ENCODE measurements at places on chromosomes 16 and 17.

GRCh38 chr17:410543-411401, 58.2 kb upstream of the RPH3AL start:
- no peak for DNase-seq

DNA sequence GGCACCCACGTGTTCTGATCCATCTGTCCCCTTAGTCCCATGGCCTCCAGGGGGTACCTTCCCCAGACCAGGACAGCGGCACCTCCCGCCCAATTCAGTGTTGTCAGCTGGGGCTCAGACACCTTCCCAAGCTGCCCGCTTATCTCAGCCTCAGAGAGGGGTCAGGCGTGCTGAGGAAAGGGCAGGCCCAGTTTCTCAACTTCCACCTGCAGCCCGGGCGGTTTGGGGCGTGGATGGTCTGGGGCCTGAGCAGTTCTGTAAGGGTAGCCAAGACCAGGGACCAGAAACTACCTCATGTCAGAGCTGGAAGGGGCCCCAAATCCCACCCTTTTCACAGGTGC, 5.1 kb downstream of the PLCD3 start:
- DNase-seq: no peak

DNA sequence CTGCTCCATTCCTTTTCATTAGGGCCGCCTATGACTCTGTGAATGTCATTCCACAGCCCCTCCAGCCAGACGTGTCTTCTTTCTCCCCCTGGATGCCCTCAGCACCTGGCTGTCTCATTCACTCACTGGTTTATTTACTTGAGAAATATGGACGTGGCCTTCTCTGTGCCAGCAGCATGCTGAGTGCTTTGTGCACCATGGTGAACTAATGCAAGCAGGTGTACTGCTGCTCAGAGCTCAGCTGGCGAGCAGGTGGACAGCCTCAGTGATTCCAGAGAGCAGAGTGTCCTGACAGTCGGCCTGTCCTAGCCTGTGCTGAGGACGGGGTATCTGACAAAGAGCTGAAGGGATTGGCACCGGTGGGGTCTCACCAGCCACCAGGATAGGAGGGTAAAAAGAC, 96.7 kb downstream of the GNAO1 start:
- peak; percentile 39 for DNase-seq

DNA sequence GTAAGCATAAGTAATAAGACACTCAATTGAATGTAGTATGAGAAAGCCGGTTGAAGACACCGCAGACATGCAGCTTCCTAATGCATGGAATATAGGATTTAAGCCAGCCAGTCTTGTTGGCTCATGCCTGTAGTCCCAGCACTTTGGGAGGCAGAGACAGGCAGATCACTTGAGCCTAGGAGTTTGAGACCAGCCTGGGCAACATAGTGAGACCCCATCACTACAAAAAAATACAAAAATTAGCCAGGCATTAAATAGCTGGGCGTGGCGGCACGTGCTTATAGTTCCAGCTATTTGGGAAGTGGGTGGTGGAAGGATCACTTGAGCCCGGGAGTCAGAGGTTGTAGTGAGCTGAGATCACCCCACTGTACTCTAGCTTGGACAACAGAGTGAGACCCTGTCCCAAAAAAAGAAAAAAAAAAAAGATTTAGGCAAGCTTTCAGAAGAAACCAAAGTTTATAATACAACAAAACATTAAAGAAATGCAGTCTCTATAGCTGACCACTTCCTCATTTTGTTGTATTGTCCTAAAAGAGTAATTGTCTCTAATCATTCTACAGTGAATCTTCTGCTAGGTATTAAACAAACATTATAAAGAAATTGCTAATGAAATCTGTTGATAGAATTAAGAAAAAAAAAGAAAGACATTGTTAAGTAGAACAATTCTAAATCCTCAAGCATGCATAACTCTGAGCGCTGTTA, 68.6 kb upstream of the KIFC3 start:
- no peak for DNase-seq

GRCh38 chr17:71809537-71809936, 311.3 kb upstream of the SOX9 start:
- DNase-seq: no peak

DNA sequence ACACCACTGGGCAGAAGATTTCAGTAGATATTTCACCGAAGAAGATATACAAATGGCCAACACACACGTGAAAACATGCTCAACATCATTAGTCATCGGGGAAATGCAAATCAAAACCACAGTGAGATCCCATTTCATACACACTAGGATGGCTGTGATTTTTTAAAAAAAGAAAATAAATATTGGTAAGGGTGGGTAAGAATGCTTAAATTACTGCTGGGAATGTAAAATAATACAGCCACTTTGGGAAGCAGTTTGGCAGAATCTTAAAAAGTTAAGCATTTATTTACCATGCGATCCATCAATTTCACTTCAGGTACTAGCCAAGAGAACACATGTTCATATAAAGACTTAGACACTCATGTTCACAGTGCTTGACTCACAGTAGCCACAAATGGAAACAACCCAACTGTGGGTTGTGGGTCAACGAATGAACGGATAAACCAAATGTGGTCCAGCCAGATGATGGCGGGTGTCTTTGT, 6.5 kb upstream of the C16orf74 start:
- DNase-seq: no peak

DNA sequence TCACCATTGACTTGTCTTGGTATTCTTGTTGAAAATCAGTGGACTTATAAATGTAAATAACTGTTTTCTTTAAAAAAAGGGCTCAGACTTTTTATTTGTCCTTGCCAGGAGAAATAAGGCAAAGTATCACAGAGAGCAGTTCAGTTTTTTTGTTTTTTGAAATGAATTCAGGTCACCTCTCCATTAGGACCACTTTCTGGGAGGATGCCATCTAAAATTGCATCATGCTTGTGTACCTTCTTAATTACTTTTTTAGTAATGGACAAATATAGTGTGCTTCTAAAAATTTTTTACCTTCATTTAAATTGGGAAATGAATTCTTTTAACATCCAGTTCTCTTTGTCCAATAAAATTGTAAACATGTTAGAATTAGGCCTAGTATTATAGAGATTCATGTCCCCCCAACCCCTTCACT, 210.0 kb downstream of the BCAS3 start:
- DNase-seq: peak; percentile 45

DNA sequence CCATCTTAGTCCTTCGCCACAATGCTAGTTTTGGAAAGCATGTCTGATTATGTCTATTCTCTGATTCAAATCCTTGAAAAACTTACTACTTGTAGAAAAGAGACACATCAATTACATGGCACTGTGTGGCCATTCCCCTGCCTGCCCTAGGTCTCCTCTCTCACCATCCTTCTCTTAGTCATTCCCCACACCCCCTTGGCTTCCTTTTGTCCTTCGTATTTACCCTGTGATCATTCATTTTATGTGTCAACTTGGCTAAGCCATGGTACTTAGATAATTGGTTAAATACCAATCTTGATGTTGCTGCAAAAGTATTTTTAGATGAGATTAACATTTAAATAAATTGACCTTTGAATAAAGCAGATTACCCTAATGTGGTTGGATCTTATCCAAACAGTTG, 122.9 kb upstream of the CDH11 start:
- DNase-seq: no peak

GRCh38 chr17:43576563-43577229, 30.6 kb upstream of the ETV4 start:
- DNase-seq: peak; percentile 28
